Effector CD4-positive, alpha-beta T cell (primary cell): ENCODE measurements at places on chromosomes 5 and 9.

GRCh38 chr9:18194316-18194715 lies 279.6 kb upstream of the ADAMTSL1 start:
- DNase-seq, result no peak

GRCh38 chr5:181260720-181261319 lies at the start of gene TRIM52:
TRIM52 (minus strand) TSS chr5:181261143; CDS start chr5:181260813, 330 bp downstream.
- DNase-seq, result peak; percentile 90

DNA sequence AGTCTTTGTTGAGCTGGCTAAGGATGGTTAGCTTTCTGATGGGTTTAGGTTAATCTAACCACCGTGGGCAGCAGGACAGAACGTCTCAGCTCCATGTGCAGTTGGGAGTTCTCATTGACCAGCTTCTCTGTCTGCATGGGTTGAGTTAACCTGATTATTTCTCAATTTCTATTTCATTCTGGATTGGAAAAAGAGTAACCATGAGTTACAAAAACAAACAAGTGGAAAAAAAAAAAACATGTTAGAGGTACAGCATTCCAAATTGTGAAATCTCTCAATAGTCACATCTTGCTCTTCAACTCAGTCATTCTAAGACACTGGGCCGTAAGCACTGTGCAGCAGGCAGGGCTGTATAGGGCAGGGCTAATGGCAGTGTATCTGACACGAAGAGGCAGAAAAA lies 343.7 kb upstream of the KLF4 start:
- DNase-seq, result no peak

DNA sequence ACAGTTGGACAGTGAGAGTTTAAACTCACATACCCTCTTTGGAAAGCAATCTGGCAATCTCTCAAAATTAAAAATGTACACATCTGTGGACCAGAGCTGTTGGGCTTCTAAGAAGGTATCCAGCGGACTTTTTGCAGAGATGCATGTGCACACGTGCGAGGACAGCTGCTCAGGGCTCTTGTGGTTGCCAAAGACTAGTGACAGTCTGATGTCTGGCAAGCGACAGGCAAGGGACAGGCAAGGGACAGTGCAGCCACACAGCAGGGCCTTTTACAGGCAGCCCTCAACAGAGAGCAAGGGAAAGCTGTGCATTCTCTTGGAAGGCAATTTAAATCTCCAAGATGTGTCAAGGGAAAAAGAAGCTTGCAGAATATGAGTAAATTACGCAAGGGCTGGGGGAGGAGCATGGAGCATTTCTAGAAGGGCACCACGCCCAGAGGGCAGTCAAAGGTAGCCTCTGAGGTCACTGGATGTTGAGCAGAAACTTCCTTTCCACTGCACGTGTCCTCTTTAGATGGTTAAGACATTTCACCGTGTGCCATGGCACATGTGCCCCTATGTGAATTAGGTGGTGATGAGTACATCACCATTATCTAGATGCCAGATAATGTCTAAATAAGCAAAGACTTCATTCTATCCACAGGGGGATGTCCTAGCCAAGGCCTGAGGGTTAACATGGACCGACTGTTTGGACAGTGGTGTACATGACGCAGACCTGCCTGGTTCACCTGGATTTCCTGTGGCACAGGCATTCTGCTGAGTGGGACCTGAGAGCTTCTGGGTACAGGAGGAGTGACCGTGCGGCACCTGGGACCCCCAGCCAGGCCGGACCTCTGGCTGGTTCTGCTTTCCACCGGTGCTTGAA lies 9.1 kb downstream of the GFPT2 start:
- no peak for DNase-seq

DNA sequence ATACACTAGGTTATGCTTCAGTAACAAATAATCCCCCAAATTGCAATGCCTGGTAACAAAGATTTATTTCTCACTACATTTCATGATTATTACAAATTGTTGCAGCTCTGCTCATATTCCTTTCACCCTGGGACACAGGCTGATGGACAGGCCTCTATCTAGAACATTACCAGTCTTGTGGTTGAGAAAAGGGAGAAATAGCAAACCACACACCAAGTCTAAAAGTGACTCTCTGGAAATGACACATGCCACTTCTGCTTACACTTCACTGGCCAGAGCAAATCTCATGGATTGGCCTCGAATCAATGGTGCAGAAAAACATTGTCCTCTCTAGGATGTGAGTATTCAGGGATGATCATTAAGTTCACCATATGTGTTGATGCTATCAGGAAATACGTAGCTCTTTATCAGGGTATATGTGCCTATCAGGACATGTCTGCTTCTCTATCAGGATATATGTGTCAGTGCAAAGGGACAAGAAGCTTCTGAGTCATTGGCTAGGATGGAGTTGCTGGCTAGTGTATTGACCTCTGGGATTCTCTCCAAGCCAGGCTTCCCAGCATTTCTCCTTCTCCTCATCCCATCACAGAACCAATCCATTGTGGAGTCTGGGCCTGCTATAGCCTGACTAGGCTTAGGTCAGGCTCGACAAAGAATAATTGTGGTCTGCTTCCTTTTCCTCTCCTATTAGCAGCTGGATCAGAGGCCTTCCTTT lies 91.1 kb upstream of the CEP78 start:
- no peak for DNase-seq

DNA sequence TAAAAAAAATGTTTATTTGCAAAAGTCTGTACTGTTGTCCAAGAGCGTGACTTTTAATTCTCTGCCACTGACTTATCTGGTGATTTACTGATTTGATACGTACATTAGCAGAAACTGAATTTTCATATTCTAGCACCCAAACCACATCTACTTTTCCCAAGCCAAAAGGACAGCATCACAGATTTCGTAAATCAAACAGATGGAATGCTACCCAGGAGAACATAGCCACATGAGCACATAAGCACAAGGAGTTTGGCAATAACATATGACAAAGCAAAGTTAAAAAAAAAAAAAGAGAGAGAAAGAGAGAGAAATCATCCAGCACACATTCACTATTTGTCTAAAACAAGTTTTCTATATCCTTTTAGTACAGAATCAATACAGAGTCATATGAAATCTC lies 83.7 kb downstream of the HINT1 start:
- DNase-seq, result no peak

DNA sequence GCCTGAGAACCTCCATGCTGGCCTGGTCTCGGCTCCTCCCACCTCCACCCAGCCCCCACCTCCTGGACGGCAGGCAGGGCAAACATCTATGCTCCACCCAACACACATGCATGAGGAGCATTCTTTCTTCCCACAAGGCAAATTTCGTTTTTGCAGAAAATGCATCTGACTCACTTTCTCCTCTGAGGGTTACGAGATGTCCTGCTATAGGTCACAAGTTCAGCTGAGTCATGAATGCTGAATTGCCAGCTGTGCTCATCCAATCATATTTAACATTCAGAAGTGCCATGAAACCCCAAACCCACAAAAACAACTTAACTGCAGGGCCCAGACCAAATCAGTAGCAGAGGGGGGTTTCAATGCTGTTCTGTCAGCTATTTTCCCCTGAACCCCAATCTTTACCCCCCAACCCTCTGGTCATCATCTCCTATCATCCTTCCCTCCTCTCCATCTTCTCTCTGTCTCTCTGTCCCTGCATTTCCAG lies 39.0 kb upstream of the OSMR start:
- DNase-seq, result no peak

- no peak for DNase-seq
Observed at GRCh38 chr9:125631391-125632085, 75.5 kb downstream of the MAPKAP1 start.

DNA sequence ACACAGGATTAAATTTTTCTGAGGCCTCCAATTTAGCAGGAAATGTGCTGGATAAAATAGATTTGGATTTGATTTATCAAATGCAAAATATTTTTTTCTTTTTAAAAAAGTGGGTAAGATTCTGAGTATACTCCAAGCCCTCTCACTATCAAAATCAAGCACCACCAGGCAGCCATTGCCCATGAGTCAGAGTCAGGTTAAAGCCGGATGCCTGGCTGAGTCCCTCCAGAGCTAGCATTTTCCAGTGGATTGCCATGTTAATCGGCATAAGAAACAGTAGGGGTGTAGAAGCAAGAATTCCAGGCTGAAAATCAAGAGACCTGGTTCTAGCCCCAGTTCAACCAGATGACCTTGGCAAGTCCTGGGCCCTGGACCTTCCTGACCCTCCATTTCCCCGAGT lies 85.3 kb downstream of the FAM114A2 start:
- no peak for DNase-seq

GRCh38 chr5:24765219-24765618 lies 120.4 kb upstream of the CDH10 start:
- no peak for DNase-seq

GRCh38 chr9:123590499-123590898 lies 234.5 kb downstream of the CRB2 start:
- no peak for DNase-seq

GRCh38 chr5:37637165-37637845 lies 202.5 kb downstream of the GDNF start:
- no peak for DNase-seq

DNA sequence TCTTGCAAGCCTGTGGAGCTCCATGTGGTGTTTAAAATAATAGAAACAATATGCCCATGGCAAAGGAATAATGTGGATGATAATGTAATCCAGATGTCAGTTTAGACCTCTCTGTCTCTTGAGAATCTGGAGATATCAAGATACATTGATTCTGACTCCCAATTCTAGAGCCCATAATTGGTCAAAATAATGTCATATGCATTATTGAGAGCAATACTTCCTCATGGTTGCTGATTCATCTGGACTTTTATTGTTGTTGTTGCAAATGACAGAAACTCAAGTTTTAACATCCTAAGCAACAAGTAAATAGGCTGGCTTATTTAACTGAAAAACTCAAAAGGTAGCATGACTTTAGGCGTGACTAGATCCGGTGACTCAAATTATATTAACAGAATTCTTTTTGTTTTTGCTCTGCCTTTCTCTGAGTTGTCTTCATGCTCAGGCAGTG lies 152.1 kb downstream of the PCSK1 start:
- no peak for DNase-seq

DNA sequence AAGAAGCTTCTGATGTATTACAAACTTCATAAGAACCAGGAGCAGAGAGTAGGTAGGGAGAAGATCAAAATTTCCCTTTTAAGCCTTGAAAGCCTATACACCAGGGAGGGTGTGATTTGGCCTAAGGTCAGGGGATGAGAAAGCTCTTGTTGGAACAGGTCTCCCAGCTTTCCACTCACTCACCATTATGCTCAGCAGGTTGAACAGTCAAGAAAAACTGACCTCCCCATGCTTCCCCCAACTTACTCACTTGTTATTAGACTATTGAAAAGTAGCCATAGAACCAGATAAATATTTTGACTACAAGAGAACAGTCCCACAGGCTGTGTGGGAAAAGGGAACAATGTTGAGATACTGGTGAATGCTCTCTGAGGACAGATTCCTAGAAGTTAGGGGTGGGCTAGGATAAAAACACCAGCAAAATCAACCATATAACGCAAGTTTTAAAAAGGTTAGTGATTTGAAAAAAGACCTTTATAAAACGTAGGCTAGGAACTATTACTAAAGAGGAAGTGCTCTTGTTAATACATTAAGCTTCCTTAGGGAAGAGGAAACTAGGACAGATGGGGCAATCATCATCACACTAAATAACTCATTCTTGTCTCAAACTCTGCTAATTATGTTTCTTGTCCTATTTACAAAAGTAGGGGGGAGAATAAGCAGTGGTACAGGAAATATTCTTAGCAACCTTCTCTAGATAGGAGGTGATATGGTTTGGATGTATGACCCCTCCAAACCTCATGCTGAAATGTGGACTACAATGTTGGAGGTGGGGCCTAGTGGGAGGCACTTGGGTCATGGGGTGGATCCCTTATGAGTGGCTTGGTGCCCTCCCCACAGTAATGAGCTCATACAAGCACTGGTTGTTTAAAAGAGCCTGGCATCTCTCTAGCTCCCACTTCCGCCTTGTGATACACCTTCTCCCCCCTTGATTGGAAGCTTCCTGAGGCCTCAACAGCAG lies 31.0 kb downstream of the PCDHGC5 start:
- DNase-seq, result no peak

DNA sequence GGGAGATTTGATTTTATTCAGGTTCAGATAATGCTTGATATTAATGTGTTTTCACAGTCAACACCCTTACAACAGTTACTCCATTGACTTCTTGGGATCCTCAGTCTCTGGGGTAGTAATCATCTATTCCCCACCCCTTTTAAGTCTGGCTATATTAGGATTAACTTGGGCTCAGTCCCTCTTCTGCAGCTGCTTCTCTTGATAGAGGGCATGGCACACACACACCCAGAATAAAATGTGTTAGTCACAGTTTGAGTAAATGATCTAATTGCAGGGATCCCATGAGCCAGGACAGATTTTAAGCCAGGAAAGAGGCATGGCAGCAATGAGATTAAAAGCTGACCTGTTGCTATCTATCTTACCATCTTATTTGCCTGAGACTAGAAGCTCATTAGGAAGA lies 53.7 kb upstream of the VLDLR start:
- DNase-seq, result no peak

DNA sequence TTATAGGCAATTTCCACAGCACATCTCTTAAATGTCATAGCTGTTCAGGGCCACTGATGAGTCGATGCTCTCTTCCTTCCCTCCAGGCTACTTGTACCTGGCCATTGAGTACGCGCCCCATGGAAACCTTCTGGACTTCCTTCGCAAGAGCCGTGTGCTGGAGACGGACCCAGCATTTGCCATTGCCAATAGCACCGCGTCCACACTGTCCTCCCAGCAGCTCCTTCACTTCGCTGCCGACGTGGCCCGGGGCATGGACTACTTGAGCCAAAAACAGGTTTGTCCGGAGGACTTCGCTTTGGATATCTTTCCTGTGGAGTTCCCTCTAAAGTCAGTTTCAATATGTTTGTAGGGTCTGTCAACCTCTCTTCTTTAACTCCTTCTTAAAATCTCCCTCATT lies 84.3 kb downstream of the EQTN start:
- DNase-seq, result no peak

DNA sequence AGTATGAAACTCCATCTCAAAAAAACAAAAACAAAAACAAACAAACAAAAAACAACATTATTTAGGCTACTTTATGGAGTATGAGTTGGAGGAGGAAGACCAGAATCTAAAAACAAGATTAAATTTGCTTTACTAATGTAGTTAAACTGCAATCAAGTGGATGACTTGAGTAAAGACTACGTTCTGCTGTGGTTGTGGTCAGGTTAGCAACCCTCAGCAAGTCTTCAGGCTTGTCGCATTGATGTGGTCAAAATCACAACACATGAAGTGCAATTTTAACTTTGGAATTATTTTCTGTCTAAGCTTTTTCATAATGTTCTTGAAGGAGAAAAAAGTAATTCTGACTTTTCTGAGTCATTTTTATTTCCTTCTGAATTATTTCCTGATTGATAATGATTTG lies 43.1 kb downstream of the PDE6A start:
- DNase-seq, result no peak

- DNase-seq, result no peak
Observed at GRCh38 chr9:9257999-9258498, 1354.8 kb downstream of the PTPRD start.

DNA sequence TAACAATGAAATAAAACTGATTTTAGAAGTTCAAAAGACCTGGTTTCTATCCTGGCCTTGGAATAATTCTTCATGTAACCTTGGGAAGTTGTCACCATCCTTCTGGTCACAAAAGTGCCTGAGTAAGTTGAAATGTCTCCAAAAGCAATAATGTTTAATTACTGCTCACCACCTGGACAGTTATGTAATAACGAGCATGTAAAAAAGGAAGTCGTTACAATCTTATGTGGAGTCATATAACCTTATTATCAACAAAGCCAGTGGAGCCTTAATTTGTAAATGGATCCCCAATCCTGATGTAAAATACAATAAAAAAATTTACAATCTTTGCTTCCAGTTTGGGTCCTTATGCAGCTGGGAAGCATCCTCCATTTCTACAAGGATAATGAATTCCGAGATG lies 64.2 kb upstream of the GPR151 start:
- no peak for DNase-seq
